Psoas muscle (tissue), 8 donors: ENCODE measurements at places on chromosomes 16 and 17. TPM values are rescaled to one million over a fixed set of nuclear protein-coding genes. Genes with fewer than 3 reads are reported as not detected.

DNA sequence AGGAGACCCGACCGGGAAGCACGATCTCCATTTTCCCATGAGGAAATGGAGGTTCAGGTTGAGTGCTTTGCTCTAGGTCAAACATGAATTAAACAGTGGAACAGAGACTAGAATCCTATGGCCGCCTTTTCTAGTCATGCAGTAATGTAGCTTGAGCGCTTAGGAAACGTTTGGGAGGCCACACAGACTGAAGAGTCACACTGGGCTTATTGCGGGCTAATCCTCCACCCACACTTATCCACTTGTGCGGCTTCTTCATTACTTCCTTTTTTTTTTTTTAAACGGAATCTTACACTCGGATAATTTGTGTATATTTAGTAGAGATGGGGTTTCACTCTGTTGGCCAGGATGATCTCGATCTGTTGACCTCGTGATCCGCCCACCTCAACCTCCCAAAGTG lies 26.0 kb downstream of the CACNG3 start:
- no peak for DNase-seq

The KCNH6 gene
- total RNA-seq: not detected

DNA sequence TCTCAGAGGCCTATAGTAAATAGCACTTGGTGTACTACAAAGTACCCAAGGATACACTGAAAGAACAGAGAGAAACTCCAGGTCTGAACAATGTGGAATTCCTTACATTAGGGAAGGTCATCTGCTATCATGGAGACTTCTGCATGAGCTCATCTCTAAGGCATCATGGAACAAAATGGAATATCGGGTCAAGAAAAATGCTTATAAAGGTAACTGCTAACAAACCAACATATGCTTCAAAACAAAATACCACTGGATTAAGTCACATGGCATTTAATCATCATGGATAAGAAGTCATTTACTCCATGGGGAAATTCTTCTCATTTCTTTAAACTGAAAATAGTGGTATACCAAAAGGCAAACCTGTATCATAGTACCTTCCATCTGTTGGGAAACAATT lies 34.2 kb downstream of the TXNDC11 start:
- DNase-seq: no peak

DNA sequence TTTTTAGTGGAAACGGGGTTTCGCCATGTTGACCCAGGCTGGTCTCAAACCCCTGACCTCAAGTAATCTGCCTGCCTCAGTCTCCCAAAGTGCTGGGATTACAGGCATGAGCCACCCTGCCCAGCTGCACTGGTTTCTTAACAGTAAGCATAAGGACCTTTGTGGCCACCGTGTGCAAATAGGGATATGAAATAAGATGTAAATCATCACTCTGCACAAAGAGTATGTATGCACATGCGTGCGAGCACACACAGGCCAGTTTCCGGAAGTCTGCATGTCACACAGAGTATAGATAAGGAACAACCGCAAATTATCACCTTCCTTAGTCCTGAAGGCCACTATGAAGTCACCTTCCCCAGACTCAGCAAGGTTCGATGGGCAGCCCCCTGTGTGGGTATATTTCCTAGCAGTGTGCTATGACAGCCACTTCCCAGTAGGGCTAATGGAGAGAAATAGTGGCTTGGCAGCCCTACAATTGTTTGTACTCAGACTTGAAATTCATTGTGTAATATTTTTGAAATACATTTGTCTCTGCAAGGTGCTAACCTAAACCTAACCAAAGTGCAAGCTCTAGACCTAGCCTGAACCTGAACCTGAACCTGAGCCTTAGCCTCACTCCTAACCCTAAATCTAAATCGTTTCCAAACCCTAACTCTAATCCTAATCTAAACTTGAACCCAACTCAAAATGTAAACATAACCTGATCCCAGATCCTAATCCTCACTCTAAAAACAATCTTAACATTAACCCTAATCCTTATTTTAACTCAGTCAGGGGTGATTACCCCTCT lies 48.4 kb upstream of the SKAP1 start:
- no peak for DNase-seq

The CD79B gene
- total RNA-seq: 2.8 TPM
